Spinal cord (tissue), 10 donors: ENCODE measurements at places on chromosomes 16 and 17. TPM values are rescaled to one million over a fixed set of nuclear protein-coding genes. Genes with fewer than 3 reads are reported as not detected.
A peak's percentile ranks its signal among the peaks of the same experiment; 100 is the strongest.

- DNase-seq = peak; percentile 76
These were observed 227.3 kb downstream of the CCDC182 start for GRCh38 chr17:57517632-57518456.

DNA sequence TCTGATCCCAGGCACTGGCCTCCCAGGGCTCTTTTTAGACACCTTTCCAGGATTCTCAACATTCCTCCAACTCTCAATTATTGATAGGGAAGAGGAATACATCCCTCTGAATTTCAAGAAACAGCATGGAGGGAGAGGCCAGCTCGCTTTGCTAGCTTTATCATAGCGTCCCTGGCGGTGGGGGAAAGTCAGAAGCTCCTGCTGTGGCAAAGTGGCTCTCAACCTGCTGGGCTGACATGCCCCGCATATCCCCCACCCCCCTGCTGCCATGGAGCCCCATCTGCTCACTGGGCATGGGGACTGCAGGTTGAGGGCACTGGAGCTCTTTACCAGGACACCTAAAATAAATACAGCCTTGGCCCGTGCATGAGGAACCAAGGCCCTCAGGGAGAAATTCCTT is 140.3 kb downstream of the SLC39A11 start:
- DNase-seq = no peak

KCNH6 gene
- 0.22 TPM for total RNA-seq

WNK4 gene
- total RNA-seq = 3.5 TPM

- no peak for DNase-seq
These were observed 203.3 kb downstream of the C16orf78 start for GRCh38 chr16:49576941-49577340.

ZPBP2 gene
- total RNA-seq = not detected

CALB2 gene
- 42.2 TPM for total RNA-seq

KIF2B gene
- total RNA-seq = not detected

CACNG3 gene
- 1.9 TPM for total RNA-seq

OR1G1 gene
- not detected for total RNA-seq

DNA sequence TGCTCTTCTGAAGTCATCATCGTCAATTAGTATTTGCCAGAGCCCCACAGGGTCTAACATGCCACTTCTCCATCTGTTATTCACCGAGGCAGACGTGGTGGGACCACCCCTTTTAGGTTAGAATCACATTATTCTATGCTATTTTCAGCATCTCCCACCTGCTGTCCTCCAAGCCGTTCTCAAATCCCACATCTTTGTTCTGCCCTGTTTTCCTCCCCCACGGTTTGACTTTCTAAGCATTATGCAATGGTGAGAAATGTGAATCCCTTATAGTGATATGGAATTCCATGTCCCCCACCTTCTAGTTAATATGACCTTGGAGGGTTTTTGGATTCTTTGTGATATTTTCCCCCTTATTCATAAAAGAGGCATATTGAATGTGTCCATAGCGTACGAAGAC is 634.1 kb upstream of the RBFOX1 start:
- no peak for DNase-seq

CDH11 gene
- total RNA-seq = 179 TPM

- DNase-seq = no peak
These were observed 45.8 kb downstream of the STAT3 start for GRCh38 chr17:42342242-42343008.

- no peak for DNase-seq
These were observed 168.4 kb downstream of the ENGASE start for GRCh38 chr17:79242873-79243602.

GRCh38 chr17:81396278-81396721 is 1.0 kb downstream of the BAHCC1 start:
- no peak for DNase-seq

DNA sequence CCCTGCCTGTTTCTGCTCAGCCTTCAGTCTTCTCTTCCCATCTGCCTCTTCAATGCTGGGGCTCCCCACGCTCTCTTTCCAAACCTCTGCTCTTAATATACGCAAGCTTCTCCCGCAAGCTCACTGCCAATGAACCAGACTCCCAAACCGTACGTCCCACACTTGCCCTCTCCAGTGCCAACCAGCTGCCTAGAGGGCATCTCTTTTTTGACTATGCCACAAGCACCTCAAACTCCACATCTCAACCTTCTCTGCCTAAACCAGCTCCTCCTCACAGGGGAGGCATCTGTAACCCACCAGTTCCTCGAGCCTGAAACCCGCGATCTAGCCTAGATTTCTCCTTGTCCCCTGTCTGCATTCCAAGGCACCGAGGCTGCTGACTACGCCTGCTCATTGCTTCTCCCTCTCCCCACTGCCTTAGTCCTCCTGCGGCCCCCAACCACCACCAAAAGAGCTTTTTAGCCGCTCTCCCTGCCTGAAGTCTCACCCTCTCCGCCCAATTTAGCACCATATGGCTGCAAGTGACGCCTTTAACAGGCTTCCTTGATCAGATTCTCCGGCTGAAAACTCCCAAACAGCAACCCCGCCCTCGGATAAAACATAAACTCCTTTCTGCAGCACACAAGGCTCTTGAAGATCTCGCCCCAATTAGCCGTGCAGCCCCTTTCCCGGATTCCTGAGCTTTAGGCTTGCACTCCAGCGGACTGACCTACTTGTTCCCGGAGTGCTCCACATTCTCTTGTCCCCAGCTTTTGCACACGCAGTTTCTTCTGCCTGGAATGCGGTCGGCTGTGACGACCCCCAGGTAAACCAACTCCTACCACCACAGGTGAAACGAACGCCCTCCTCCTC is 1.5 kb downstream of the GGA2 start:
- DNase-seq = peak; percentile 19

- DNase-seq = no peak
These were observed 9.7 kb downstream of the NXN start for GRCh38 chr17:969811-970355.

DNA sequence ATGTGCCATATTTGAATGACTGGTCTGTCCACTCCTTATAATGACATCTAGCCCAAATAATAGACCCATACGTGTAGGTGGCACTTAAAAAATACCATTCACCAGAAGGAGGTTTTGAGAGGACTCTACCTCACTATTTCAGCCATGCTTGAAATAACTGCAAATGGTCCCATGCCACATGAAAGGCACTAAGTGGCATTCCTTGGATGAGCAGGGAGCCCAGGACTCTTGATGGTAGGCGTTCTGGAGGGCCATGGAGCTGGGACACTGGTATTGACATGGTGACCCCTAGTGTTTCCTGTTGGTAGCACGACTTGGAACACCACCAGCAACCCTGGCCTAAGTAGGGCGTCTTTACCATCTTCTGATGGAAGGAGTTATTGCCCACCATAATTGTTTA is 148.7 kb upstream of the ZFHX3 start:
- no peak for DNase-seq

ADAMTS18 gene
- total RNA-seq = 23.9 TPM

- no peak for DNase-seq
These were observed 96.2 kb downstream of the RAP1GAP2 start for GRCh38 chr17:2892305-2892971.

GRCh38 chr17:76599694-76600460 is 14.2 kb upstream of the ST6GALNAC2 start:
- DNase-seq = no peak

- no peak for DNase-seq
These were observed 26.3 kb downstream of the DEF8 start for GRCh38 chr16:89974870-89975269.

DNA sequence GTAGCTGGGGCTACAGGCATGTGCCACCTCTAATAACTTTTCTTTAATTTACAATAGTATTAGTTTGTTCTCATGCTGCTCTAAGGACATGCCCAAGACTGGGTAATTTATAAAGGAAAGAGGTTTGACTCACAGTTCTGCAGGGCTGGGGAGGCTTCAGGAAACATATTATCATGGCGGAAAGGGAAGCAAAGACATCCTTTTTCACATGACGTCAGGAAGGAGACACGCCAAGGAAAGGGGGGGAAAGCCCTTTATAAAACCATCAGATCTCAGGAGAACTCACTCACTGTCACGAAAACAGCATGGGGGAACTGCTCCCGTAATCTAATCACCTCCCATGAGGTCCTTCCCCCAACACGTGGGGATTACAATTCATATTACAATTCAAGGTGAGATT is 18.3 kb downstream of the IL4R start:
- no peak for DNase-seq

DNA sequence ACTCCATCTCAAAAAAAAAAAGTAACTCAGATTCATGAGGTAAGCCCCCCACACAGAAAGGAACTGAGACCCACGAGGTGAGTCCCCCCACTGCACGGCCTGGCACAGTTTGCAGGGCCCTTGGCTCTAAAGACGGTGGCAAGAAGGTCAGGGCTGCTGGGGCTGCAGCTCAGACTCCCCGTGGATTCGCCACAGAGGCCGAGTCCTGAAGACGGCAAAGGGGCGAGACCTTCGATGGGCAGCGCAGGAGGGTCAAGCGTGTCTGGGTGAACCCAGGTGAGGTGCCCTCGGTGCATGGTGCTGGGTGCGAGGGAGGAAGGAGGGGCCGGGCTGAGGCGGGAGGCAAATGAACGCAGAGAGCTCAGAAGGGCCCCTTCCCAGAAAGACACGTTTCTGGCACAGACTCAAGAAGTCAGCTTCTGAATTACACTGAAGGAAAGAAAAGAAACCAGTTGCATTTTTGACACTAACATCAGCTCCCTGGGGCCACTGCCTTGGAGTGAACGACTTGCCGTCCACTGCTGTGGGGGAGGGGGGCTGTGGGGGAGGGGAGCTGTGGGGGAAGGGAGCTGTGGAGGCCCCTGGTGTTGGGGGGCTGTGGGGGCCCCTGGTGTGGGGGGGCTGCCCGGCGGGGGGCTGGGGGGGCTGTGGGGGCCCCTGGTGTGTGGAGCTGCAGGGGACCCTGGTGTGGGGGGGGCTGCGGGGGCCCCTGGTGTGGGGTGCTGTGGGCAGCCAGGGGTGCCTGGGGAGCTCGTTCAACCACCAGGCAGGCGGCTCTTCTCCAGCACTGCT is 69.8 kb upstream of the METRNL start:
- DNase-seq = no peak

- no peak for DNase-seq
These were observed 18.2 kb downstream of the WFDC1 start for GRCh38 chr16:84312783-84313382.

- no peak for DNase-seq
These were observed 21.2 kb upstream of the MTSS2 start for GRCh38 chr16:70706948-70707465.

GRCh38 chr17:82245134-82246039 is 16.5 kb downstream of the SLC16A3 start:
- DNase-seq = no peak

CBLN1 gene
- 17.2 TPM for total RNA-seq

GRCh38 chr16:49844359-49844758 is 11.6 kb downstream of the ZNF423 start:
- DNase-seq = no peak

GRCh38 chr17:40610359-40610758 is 37.3 kb downstream of the SMARCE1 start:
- DNase-seq = no peak

DNA sequence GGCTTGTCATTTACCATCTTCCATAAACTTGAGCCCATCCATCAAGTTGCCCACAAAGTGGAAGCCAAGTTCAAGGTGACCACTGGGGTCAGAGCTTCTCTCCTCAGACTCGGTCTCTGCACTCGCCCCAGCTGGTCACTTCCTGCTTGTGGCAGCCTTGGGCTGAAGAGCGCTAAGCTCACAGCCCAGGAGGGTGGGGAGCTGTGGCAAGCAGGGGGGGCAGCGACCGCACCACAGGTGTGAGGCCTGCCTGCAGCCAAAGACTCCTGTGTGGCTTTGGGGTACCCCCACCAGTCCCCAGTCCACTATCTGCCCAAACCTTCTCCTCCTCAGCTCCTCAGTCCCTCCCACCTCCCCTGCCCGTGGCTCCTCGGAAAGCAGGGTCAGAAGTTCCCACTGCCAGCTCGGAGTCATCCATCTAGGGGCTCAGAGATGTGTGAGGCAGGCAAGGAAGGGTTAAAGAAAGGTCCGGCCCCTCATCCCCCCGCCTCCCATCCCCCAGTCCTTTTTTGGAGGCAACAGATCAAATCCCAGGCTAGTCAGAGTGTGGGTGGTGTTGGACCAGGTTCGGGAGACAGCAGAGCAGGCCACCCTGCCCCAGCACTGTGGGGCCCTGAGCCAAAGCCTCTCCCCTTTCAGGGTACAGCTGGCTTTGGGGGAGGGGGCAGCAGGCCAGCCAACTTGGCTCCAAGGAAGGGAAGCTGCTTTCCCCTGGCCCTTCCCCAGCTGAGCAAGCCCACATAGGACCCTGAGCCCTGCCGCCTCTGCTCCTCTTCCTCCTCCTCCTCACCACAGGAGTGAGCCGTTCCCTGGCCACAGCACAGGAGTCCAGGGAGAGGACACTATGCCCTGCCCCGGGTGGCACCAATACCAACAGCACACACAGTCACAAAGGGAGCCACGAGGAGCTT is 3.2 kb downstream of the CSF3 start:
- DNase-seq = peak; percentile 75

UNC13D gene
- 3.1 TPM for total RNA-seq

DNA sequence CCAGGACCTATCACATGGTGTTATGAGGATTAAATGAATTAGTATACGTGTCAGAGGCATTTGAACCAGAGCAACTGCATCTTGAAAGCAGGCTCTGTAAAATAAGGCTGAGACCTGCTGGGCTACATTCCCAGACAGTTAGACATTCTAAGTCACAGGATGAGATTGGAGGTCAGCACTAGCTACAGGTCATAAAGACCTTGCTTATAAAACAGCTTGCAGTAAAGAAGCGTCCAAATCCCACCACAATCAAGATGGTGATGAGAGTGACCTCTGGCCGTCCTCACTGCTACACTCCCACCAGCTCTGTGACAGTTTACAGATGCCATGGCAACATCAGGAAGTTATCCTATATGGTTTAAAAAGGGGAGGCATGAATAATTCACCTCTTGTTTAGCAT is 71.8 kb downstream of the IRF8 start:
- DNase-seq = no peak

PTX4 gene
- total RNA-seq = 0.11 TPM

GRCh38 chr16:3141781-3142311 is 7.0 kb downstream of the ZNF213 start:
- DNase-seq = no peak

DNA sequence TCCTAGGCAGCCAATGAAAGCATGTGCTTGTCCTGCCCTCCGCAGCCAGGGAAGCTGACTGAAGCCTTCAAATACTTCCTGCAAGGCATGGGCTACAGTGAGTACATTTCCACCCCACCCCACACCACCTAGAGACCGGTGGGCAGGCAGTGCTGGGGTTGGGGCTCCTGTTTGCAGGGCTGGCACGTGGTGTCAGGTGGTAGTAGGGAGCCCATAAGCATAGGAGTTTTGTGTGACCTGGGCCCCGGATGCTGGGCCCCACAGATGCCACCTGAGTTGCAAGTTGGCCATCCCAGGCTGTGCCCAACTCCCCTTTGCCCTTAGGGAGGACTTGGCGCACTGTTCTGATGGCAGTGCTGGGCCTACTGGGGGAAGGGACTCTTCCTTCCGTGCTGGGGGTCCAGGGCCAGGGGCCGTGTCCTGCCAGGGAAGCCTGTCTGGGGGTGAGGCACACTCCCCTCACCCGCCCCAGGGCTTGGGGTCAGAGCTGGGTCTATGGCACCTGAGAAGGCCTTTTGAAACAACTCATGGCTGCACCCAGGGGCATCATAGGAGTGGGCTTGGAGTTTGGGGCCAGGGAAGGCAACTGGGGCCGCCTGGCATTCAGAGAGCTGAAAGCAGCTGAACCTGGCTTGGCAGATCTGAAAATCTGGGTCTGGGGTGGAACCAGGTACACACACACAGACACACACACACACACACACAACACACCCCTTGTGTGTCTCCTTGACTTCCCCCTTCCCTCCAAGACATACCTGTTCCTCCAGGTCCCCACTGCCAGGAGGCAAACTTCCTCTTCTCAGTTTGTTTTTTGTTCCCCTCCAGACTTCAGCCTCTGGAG is 5.8 kb upstream of the SETD6 start:
- DNase-seq = no peak

AIPL1 gene
- 0.22 TPM for total RNA-seq

EEF2KMT gene
- 6.7 TPM for total RNA-seq

- no peak for DNase-seq
These were observed 99.7 kb downstream of the CMIP start for GRCh38 chr16:81544261-81544660.

TAT gene
- 0.22 TPM for total RNA-seq
